ENCODE measurements at places on chromosomes 3 and 15.

GRCh38 chr3:13420831-13421765 lies 976 bp upstream of the NUP210 start:
- DNase-seq: peak; percentile 87

GRCh38 chr3:3447641-3448040 lies 268.1 kb upstream of the CRBN start:
- DNase-seq: no peak

- DNase-seq: no peak
Observed at GRCh38 chr3:194686816-194687637, 1.3 kb downstream of the FAM43A start.

DNA sequence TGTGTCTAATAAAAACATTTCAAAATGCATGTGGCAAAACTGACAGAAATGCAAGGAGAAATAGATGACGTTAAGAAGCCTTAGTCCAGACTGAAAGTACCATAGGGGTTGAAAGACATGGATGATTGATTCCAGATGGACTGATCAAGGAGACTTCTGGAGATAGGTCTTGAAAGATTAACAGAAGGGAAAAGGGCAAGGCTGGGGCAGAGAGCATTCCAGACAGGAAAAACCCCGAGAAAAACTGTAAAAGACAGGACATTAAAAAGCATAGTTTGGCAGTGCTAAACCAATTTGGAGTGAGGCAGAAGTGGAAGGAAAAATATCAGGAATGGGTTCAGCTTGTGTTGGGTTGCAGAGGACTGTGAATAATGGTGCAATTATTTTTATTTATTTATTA lies 375.2 kb upstream of the SGO1 start:
- no peak for DNase-seq

DNA sequence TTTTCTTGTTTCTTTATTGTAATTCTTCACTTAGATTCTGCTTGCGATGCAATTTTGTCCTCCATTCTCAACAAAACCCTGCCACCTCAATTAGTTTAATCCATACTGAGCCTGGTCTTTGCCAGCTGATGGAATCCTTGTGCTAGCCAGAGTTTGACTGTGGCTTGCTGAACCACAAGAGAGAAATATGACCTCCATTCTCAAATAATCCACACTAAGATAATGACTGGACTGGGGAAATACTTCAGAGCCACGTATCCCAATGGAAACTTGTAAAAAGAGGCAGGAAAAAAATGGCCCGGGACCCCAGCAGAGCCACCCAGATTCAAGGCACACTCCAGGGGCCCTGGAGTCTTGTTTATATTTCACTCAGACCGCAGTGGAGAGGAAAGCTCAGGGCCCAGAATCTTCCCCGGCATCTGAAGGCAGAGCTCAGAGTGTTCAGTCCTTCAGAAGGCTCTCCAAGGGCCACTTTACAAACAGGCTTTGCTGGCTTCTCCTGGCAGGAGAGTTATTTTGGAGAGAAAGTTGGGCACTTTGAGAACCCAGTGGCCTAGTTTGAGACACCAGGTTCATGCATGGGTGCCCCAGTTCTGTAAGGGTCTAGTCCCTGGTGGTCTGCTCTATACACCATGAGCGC lies 62.7 kb downstream of the SSUH2 start:
- DNase-seq: no peak

- DNase-seq: no peak
Observed at GRCh38 chr3:38121451-38121831, 15.5 kb downstream of the ACAA1 start.

DNA sequence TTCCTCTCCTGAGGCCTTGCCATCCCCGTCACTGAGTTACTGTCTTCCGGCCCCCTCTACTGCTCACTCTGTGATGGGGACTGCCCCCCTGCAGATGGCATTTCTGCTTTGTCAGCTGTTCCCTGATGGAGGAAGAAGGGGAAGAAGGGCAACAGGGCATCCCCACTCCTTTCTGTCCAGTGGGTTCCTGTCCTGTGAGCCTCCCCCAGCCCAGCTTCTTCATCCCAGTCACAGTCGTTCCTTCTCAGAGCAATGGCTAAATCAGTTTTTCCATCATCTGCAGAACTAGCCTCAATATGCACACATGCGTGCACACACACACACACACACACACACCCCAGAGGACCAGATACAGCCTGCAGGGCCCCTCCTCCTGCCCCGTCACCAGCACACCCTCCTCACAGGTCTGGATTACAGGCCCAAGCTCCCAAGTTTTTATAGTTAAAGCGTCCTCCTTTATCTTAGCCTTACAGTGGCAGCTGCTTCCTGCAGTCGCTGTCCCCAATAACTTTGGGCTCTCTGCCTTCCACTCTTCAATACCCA lies 21.4 kb downstream of the ALDH1L1 start:
- no peak for DNase-seq

- DNase-seq: peak; percentile 38
Observed at GRCh38 chr15:65101411-65101890, 13.5 kb downstream of the UBAP1L start.

GRCh38 chr3:59289831-59290230 lies 240.0 kb upstream of the CFAP20DC start:
- DNase-seq: no peak

DNA sequence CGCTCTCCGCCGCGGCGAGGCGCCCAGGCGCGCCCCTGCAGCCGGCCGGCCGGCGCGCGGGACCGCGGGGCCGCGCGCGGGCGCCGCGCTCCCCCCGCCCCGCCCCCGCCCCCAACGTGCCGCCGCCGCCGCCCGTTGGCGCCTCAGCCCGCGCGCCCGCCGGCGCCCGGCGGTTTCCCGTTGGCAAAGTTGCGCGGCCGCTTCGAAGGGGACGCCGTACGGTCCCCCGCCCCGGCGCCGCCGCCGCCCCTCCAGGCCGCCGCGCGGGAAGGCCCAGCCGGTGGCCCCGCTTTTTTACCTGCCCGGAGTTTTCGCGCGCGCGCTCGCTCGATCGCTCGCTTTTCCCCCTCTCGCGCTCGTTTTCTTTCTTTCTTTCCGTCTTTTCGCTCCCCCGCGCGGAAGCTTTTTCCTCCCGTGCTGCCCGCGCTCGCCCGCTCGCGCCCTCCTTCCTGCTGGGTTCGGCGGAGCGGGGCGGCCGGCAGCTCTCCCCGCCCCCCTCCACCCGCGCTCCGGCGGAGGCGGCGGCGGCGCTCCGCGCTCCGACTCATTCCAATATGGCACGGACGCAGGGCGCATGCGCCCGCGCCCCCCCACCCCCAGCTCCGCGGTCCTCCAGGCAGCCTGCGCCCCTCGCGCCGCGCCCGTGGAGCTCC lies at the start of gene SFMBT1:
TSS of gene SFMBT1 (minus strand) at position 556 of the 653 bp plus-strand sequence. CDS start 76,945 bp downstream, outside the sequence.
- peak; percentile 81 for DNase-seq

DNA sequence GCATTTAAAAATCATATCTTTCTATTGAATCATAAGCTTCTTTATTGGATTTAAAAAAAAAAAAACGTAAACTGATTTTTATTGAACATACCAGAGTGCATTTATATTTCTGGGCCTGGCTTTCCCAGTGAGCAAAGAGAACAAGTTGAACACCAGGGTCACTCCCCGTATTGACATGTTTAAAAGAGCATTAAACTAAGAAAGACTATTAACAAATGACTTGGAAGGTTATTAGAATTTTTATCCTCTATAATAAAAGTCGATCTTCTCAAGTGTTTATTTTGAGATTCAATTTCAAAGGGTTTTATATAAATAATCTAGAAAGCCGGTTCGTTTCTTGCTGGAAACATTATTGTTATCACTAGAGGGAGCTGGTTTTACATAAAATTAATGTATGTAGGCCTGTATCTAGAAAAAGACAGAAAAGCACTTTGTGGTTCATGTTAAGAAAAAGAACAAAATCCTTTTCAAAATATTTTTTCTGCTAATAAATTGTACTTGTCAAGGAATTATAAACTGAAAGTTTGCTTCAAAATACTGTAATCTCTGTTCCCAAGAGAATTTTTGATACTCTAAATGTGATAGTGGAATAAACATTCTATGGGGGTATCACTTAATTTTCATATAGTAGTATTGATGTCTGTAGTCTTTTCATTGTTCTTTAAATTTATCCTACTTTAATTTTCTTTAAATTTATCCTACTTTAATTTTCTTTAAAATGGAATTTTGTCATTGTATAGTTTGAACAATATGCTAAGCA lies 321.8 kb upstream of the MME start:
- DNase-seq: no peak

- no peak for DNase-seq
Observed at GRCh38 chr3:139265131-139266016, 78.4 kb upstream of the MRPS22 start.

DNA sequence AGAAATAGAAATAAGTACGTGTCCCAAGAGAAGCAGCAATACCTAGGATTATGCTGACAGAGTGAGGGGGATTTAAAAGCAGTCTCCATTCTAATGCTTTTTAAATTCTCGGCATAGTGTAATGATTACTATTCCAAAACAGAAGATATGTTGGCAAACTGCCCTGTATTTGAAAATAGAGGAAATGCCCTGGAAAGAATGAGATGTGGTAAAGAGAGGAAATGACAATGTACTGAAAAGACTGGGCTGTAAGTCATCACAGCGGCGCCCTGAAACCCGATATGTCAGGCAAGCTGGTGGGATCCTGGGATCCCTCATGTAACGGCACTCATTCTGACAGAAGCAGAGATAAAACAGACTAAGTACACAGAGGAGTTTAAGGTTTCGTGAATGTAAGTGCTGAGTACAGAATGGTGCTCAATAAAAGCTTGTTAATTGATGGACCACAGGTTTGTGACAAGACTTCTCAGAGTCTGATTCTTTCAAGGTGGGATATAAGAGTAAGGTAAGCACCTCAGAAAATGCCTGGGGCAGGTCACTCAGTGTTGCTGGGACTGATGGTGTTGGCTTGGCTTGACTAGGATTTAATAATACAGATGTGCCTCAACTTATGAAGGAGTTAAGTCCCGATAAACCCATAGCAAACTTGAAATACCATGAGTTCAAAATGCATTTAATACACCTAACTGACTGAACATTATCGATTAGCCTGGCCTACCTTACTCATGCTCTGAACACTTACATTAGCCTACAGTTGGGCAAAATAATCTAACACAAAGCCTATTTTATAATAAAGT lies 91.4 kb downstream of the NFKBIZ start:
- DNase-seq: no peak

DNA sequence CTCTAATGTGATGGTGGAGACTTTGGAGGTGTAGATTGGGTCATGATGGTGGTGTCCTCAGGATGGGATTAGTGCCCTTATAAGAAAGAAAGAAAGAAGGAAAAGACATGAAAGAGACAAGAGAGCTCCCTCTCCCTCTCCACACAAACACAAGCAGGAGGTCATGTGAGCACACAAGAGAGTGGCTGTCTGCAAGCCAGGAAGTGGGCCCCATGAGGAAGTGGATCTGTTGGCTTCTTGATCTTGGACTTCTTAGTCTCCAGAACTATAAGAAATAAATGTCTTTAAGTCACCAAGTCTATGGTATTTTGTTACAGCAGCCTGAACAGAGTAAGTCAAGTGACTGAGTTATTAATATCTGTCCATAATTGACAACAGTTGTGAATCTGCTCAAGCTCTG lies 17.1 kb downstream of the IQCB1 start:
- DNase-seq: no peak

DNA sequence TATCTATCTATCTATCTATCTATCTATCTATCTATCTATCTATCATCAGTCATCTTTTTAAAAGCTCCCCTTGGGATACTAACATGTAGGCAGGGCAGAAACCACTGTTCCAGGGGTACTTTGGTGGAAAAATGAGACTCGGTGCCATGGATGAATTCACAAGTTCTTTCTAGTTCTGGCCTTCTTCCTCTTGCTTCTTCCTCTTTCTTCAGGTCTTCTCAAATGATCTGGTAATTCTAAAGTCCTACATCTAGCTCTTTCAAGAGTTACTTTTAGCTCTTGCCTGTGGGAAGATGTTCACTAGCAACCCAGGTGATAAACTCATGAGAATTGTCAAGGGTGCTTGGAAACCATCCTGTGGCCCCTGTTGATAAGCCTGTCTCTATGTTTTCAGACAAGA lies 168.5 kb upstream of the TBC1D5 start:
- DNase-seq: no peak

DNA sequence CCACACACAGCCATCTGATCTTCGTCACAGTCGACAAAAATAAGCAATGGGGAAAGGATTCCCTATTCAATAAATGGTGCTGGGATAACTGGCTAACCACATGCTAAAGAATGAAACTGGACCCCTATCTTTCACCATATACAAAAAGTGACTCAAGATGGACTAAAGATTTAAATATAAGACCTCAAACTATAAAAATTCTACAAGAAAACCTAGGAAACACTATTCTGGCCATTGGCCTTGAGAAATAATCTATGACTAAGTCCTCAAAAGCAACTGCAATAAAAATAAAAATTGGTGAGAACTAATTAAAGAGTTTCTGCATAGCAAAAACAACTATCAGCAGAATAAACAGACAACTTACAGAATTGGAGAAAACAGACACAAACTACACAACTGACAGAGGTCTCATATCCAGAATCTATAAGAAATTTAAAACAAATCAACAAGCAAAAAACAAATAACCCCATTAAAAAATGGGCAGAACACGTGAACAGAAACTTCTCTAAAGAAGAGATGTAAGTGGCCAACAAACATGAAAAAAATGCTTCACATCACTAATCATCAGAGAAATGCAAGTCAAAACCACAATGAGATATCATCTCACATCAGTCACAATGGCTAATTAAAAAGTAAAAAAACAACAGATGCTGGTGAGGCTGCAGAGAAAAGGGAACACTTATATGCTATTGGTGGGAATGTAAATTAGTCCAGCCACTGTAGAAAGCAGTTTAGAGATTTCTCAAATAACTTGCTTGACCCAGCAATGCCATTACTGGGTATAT lies 104.0 kb downstream of the NR1I2 start:
- no peak for DNase-seq

DNA sequence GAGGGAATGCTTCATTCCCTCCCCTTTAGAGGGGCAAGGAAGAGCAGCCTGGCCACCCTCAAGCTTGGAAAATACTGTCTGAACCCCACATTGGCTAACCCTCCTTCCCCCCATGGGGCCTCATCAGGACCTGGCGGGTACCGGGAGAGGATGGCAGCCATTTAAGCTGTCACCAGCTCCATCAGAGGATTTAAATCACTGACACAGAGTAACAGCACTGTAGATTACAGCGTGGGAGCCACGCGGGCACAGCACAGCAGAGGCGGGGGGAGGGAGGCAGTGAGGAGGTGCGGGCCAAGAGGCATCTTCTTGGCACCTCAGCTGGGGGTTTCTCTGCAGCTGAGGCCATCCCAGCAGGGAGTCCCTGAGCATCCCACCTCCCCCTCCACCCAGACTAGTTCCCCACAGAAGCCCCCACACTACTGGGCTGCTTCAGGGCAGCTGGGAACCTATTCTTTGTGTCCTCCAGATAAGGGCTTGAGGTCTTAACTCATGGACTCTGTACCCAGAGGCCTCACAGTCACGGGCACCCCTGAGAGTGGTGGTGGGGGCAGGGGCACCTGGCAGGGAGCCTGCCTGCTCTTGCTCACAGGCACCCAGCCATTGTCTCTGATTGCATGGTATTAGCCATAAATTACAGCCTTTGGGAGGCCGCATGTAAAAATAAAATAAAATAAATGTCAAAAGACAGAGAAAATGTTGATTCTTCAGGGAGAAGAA lies 21.9 kb upstream of the CACNA2D2 start:
- no peak for DNase-seq

DNA sequence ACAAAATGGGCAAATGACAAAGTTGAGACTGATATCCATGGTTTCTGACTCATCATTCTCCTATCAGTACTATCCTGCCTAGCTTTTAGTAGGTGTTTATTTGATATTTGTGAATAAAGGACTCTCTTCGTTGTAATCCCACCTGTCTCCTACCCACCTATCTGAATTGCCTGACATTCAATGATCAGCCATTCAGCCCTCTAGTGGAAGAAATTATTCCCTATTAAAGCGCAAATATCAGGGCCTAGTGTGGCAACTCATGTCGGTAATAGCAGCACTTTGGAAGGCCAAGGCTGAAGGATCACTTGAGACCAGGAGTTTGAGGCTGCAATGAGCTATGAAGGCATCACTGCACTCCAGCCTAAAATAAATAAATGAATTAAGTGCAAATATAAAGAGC lies 195.7 kb upstream of the SETMAR start:
- DNase-seq: no peak
